ENCODE measurements at places on chromosomes 12 and 14. TPM values are rescaled to one million over a fixed set of nuclear protein-coding genes. Genes with fewer than 3 reads are reported as not detected.

DNA sequence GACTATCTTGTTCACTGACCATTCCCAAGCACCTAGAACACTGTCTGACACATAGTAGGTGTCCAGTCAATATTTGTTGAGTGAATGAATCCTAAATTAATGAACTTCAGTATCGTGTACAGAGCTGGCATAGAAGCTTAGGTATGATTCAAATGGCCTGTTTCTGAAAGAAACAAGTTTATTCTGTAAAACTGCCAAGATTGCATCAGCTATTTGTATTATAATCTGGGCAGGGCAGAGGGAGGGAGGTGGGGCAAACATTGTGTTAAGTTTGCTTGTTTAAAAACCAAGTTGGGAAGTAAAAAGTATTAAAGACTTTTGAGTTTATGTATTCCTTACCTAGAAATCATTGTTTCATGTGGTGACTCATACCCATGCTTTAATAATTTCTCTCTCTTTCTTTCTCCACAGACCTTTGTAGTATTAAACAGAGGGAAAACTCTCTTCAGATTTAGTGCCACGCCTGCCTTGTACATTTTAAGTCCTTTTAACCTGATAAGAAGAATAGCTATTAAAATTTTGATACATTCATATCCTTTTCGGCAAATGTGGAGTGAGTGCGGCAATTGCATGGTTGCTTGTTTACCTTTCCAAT is 92.8 kb downstream of the SCN8A start:
- H3K4me1 ChIP-seq, result peaks cover 20% of the 10 kb centered on the region
- H3K27ac ChIP-seq, result peak overlapping the region; percentile 55
- peak; percentile 62 for DNase-seq
- no peaks in the 10 kb centered on the region for H3K36me3 ChIP-seq
- H3K4me3 ChIP-seq, result no peak overlapping the region

- no peak overlapping the region for H3K27ac ChIP-seq
- peak; percentile 40 for DNase-seq
- H3K4me1 ChIP-seq, result peaks cover 4% of the 10 kb centered on the region
- no peak overlapping the region for H3K4me3 ChIP-seq
- H3K27me3 ChIP-seq, result no peaks in the 10 kb centered on the region
Observed at GRCh38 chr12:3792623-3793288, 39.8 kb upstream of the CRACR2A start.

DNA sequence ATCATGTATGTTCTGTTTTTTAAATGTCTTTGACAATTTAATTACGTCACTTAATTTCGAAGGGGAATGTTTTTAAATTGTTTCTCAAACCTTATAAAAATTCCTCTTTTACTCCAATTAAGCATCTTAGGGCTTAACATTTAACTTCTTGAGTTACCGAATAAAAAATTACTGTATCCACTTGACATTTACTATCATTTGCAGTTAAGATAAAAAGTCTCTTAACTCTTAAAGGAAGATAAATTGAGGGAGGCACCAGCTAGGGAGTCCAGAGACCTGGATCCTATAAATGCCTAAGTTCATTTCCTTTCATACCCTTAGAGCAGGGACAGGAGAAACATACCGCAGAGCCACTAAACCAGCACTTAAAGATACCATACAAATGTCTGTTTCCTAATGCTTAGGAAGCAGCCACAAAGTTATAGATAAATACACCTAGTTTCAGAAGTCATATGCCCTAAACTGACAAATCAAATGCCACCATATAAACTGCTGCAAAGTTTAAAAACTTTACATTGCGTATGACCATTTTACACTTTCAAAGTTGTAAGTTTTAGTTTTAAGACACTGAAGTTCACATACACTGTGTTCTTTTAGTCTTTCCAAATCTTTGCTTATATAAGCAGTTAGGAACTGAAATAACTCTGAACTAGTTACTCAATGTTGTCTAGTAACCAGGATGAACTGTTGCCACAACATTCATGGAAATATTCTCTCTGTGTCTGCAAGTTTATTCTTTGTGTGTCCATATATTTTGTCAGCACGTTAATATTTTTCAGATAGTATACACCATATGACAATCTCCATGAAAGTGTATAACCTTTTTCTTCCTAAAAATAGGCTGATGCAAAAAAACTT is 71.2 kb downstream of the GALNT4 start:
- DNase-seq, result no peak
- no peaks in the 10 kb centered on the region for H3K4me1 ChIP-seq
- no peaks in the 10 kb centered on the region for H3K27me3 ChIP-seq
- H3K36me3 ChIP-seq, result no peaks in the 10 kb centered on the region

Gene FAM90A1
- total RNA-seq, result 0.26 TPM

Gene GUCY2C
- not detected for total RNA-seq

Gene LRR1
- total RNA-seq, result 27.0 TPM

Gene ZDHHC22
- not detected for total RNA-seq

- H3K36me3 ChIP-seq, result no peaks in the 10 kb centered on the region
- no peaks in the 10 kb centered on the region for H3K27me3 ChIP-seq
- H3K27ac ChIP-seq, result no peak overlapping the region
- DNase-seq, result no peak
Observed at GRCh38 chr12:89469361-89469760, 55.2 kb downstream of the GALNT4 start.

DNA sequence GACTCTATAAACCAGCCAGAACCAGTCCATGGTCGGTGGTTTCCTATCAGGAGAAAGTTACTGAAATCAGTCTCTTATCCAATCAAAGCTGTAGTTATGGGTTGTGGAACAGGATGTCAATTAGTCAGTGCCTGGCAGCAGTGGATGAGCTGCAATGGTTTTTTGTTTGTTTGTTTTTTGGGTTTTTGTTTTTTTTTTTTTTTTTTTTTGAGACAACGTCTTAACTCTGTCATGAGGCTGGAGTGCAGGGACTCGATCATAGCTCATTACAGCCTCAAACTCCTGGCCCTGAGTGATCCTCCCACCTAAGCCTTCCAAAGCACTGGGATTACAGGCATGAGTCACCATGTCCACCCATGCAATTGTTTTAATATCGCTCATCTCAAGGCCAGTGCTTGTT is 113.3 kb upstream of the CAND1 start:
- H3K4me1 ChIP-seq, result no peaks in the 10 kb centered on the region
- no peak overlapping the region for H3K4me3 ChIP-seq
- no peak for DNase-seq
- no peaks in the 10 kb centered on the region for H3K27me3 ChIP-seq
- H3K27ac ChIP-seq, result no peak overlapping the region
- no peaks in the 10 kb centered on the region for H3K36me3 ChIP-seq

DNA sequence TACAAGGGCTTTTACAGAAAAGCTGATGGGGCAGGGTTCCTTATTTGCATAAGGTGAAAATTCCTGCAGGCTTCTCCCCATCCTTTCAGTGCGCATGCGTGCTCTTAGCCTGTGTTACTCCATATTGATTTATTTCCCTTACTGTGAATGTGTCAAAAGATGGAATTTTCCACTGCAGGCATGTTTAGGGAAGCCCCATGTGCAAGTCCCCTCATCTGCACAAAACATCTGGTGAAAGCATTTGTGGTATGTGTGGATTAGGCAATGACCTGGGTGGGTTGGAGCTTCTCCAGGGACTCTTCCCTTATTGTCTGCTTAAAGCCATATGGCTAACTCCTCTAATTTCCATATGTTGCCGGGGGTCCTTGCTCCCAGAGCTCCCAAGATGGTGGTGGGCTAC is 912.7 kb upstream of the LRFN5 start:
- H3K27ac ChIP-seq, result no peak overlapping the region
- DNase-seq, result no peak
- no peaks in the 10 kb centered on the region for H3K27me3 ChIP-seq
- no peak overlapping the region for H3K4me3 ChIP-seq

Gene ZBTB42
- total RNA-seq, result 21.8 TPM

DNA sequence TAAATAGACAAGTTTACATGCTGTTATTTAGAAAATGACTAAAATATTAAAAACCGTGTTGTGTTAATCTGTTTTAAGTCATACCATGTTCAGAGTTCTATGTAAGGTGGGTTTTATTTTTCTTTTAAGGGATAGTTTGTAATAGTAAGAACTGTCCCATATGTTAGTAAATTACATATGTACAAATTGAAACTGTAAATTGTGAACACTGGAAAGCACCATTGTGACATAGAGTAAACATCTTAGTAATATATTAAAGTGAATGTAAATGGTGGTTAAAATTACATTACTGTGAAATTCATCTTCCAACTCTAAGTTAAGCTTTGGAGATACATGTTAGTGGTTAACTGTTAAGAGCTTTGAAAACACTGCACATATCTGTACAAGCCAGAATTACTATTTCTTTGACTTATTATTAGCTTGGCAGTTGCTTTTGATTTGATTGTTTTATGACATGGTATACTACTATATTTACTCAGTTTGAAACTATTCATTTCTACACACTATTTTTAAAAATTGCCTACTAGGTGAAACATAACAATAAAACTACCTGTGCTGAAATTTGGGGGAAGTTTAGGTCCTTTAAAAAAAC is 27.4 kb upstream of the DIP2B start:
- no peaks in the 10 kb centered on the region for H3K27me3 ChIP-seq
- H3K27ac ChIP-seq, result no peak overlapping the region
- H3K4me1 ChIP-seq, result no peaks in the 10 kb centered on the region
- no peak overlapping the region for H3K4me3 ChIP-seq
- H3K36me3 ChIP-seq, result peaks cover 6% of the 10 kb centered on the region
- no peak for DNase-seq

Gene EEF1AKMT3
- total RNA-seq, result 15.0 TPM

- no peaks in the 10 kb centered on the region for H3K27me3 ChIP-seq
- no peak overlapping the region for H3K4me3 ChIP-seq
Observed at GRCh38 chr14:55848964-55849363, 269.0 kb downstream of the KTN1 start.

Gene LRP1
- total RNA-seq, result 162 TPM

Gene ARHGEF25
- 10.9 TPM for total RNA-seq

Gene PRKD1
- total RNA-seq, result 14.8 TPM

GRCh38 chr12:69238589-69239351 is 599 bp upstream of the CPSF6 start:
- DNase-seq, result no peak
- H3K27ac ChIP-seq, result peak overlapping the region; percentile 97
- no peaks in the 10 kb centered on the region for H3K27me3 ChIP-seq
- H3K4me3 ChIP-seq, result no peak overlapping the region
- peaks cover 36% of the 10 kb centered on the region for H3K4me1 ChIP-seq
- H3K36me3 ChIP-seq, result no peaks in the 10 kb centered on the region

GRCh38 chr12:54459355-54459754 is 14.0 kb downstream of the GTSF1 start:
- no peaks in the 10 kb centered on the region for H3K4me1 ChIP-seq
- DNase-seq, result no peak
- no peaks in the 10 kb centered on the region for H3K36me3 ChIP-seq
- H3K4me3 ChIP-seq, result no peak overlapping the region
- H3K27ac ChIP-seq, result no peak overlapping the region

DNA sequence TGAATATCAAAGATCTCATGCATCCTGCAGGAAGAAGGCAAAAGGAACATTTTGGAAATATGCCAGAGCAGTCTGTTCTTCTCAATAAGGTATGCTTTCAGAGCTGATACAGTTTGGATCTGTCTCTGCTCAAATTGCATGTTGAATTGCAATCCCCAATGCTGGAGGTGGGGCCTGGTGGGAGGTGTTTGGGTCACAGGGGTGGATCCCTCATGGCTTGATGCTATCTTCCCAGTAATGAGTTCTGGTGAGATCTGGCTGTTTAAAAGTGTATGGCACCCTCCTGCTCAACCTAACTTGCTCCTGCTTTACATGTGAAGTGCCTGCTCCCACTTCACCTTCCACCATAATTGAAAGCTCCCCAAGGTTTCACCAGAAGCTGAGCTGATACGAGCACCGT is 76.6 kb downstream of the RIN3 start:
- no peak for DNase-seq
- H3K36me3 ChIP-seq, result no peaks in the 10 kb centered on the region
- no peaks in the 10 kb centered on the region for H3K4me1 ChIP-seq
- no peak overlapping the region for H3K27ac ChIP-seq

Gene ADAM21
- 0.52 TPM for total RNA-seq

Gene KIF5A
- total RNA-seq, result 1.3 TPM

Gene SERPINA5
- total RNA-seq, result 101 TPM

Gene CLEC4A
- 0.52 TPM for total RNA-seq

DNA sequence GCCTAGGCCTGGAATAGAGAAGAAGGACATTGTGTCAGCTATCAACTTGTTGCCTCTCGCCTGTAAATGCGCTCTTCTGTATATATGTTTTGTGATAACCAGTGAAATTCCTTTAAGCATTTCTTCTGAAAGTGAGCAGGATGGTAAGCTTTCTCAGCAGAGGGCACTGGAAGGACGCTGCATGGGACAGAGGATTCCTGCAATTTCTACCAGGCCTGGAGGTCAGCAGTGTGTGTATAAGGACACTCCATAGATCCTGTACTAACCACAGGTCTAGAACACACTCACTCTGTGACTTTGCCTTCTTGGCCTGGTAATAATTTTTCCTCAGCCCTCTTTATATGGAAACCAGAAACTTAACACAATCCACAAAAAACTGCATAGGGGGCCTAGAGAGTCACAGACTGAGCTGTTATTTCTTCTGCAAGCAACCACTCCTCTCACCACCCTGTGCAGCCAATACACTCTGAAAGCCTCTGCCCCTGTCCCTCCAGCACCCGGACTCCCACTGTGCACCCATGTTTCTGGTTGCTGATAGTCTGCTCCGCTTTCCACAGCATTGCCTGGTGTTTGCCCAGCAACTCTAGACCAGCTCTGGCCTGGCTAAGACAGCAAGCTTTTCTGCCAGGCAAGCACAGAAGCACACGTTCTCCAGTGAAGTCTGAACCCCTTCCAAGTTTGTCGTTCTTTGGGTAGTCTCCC is 94.0 kb upstream of the RMST start:
- no peaks in the 10 kb centered on the region for H3K36me3 ChIP-seq
- H3K4me3 ChIP-seq, result no peak overlapping the region
- H3K27ac ChIP-seq, result no peak overlapping the region
- H3K27me3 ChIP-seq, result no peaks in the 10 kb centered on the region
- no peaks in the 10 kb centered on the region for H3K4me1 ChIP-seq

DNA sequence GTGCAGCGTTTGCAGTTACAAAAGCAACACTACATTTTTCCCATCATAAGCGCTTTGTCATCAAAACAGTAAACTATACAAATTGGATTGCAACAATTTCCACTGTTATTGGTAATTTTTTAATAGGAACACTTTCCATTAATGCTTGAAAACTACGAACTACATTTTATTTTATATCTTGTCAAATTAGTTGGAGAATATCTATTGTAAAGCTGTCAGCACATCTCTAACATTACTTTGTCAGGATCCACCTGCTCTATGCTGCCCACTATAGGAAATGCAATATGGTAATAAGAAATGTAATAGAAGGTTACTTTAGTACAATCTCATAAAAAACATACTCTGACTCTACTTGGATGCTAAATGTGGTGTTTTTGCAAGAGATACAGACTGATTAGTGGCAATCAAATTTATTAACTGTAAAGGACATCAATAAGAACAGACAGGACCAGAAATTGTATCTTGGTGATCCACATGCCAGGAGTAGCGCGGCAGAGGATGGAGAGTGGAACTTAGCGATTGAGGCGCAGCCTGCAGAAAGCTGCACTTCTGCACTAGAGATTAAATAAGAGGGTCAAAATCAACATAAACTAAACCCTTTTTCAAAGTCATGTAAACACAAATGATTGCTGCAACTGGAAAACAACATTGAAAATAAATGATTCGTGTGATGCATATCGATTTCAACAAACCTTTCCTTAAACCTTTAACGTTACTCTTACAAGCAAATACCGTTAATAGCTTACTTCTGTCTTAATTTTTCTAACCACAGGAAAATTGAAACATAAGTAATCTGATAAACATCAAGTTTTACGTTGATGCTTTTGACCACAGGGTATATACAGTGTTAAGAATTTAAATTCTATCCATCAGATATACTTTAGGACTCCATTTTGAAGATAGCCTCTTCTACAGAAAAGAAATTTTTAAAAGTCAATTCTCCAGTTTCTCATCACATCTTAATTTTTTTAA is 3.6 kb upstream of the ARID2 start:
- H3K27me3 ChIP-seq, result no peaks in the 10 kb centered on the region
- H3K4me1 ChIP-seq, result peaks cover 32% of the 10 kb centered on the region
- peak overlapping the region; percentile 97 for H3K27ac ChIP-seq
- no peaks in the 10 kb centered on the region for H3K36me3 ChIP-seq
- no peak for DNase-seq

Gene KRT77
- total RNA-seq, result not detected

Gene RIPK3
- 9.9 TPM for total RNA-seq

Data from body of pancreas (tissue), 4 donors.